Fibroblast of mammary gland (primary cell): ENCODE measurements at places on chromosomes 2 and 18.

DNA sequence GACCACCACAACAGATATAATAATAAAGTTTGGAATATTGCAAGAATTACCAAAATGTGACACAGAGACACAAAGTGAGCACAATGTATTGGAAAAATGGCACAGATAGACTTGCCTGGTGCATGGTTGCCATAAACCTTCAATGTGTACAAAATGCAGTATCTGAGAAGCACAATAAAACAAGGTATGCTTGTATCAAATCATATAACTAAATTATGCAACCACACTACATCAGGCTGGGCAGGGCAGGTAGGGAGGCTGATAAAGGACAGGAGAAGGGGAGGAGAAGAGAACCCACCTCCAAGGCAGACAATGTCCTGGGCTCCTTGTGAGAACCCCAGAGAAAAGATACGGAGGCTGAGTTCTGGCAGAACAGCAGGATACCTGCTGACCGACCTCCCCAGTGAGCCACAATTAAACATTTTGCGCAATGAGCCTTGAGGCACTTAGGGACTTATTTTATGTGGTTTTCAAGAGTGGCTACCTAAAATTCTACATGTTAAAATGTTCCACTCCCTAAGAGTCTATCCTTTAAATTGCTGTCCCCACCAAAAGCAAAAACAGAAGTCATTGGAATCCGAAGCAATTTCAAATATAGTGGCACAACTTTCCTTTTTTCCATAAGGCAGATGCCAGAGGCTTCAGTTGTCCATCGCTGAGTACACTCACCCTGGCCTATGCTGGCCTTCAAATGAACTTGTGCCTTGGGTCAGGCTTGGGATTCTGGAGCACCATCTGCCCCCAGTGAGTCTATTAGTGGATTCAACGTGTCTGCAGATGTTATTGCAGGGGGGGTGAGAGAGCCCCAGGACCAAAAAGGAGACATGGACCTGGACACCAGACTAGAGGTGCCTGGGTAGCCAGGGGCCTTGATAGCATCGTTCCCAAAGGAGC, 16.8 kb downstream of the WDFY1 start:
- DNase-seq, result no peak

DNA sequence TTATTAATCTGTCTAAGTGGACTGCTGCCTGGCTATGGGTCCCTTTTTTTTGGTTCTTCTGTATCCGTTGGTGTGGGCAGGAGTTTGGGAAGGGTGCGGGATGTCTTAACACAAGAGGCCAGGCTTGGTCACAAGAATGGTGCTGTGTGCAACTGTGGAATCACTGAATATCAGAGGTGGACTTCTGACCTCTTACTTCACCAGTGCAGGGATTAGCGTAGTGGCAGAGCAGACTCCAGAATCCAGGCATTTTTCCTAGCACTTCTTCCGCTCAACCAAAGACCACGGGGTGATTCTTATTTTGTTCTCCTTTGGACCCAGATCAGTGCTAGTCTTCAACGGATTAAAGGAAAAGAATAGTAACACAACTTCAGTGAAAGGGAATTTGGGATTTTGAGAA, 254.3 kb upstream of the TNP1 start:
- no peak for DNase-seq

DNA sequence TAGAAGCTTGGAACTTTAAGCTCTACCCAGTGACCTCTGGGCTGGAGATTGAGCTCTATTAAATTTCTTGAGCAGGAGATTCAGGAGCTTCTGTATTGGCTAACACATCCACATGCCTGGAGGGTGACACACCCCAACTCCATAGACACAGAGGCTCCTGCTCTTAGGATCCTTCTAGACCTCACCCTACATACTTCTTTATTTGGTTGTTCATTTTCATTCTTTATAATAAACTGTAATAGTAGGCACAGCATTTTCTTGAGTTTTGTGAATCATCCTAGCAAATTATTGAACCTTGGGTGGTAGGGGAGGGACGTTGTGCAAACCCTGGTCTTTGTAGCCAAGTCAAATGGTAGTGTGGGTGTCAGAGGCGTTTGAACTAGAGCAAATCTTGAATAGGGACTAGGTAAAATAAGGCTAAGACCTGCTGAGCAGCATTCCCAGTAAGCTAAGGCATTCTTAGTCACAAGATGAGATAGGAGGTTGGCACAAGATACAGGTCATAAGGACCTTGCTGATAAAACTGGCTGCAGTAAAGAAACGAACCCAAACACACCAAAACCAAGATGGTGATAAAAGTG, 323.8 kb upstream of the GALNT5 start:
- no peak for DNase-seq

DNA sequence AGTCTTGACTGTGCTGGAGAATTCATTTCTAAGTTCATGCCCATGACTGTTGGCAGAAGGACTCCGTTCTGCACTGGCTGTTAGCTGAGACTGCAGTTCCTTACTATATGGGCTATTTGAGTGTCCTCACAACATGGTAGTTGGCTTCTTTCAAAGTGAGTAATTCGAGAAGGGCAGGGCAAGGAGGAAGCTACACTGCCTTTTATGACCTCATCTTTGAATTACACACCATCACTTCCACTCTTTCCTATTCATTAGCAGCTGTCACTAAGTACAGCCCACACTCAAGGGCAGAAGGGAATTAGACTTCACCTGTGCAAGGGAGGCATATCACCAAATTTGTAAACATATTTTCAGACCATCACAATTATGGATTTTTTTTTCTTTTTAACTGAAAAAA, 55.9 kb upstream of the EPAS1 start:
- peak; percentile 54 for DNase-seq

DNA sequence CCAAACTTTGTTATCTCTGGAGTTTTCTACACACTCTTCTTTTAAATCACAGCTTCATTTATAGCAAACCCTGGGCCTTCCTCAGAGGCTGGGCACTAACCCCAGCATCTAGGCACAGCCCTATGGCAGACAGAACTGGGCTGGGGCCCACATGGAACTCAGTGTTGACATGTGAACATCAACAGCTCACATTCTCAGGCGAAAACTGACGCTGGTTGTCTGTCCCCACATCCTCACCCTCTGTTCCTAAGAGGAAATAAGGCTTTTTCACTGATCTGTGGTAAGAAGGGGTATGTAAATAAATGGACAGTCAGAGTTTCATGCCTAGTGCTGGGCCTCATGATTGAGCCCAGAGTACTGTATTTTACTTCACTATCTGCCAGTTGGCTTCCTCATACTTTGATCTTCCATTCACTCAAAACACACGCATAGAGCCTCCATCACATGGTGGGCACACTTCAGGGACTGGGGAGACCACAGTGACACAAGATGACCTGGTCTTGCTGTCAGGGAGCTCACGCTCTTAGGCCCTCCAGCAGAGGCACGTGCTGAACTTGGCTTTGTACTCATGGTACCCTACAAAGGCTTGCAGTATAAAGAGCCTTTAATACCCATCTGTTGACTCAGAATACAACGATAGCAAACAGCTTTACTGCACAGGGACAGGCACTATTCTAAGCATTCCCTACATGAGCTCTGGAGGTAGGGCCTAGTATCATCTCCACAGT, 43.0 kb downstream of the EFEMP1 start:
- DNase-seq, result no peak

DNA sequence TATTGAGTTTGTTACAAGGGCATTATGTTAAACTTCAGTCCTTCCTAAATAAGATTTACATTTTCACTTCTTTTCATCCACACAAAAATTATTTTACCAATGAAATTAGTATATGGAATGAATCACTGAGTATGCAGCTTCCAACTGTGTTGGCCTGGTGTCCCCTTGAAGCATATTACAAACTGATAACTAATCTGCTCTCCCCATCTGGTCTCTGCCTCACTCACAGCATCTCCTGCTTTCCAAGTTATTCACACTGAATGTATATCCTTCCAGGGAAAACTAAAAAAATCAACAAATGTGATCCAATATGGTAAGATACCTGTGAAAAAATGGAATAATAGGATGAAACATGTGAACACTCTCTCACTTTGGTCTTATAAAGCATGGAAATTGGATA, 90.0 kb upstream of the NYAP2 start:
- DNase-seq, result no peak

- no peak for DNase-seq
Observed at GRCh38 chr18:76670564-76671288, 151.6 kb upstream of the ZNF236 start.

DNA sequence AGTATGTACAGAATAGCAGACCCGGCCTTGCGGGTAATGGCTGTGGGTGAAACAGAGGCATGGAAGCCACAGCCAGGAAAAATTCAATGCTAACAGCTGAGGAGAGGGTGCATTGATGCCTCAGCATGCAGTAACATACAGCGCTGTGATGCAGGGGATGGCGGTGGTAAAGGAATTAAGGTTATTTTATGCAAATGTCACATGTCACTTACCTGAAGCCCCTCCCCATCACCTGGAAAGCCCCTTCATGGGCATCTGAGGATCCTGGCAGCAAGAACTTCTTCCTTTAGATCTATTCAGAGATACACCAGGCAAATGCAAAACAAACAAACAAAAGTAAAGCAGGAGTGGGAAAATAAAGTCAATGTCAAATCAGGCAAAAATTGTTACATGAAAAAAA, 1.7 kb upstream of the SP110 start:
- no peak for DNase-seq

GRCh38 chr2:140814141-140814540, 1316.7 kb downstream of the LRP1B start:
- DNase-seq, result no peak

GRCh38 chr2:73776381-73776780, 3.5 kb downstream of the DUSP11 start:
- no peak for DNase-seq

GRCh38 chr18:9153256-9153655, 16.7 kb downstream of the ANKRD12 start:
- no peak for DNase-seq

- no peak for DNase-seq
Observed at GRCh38 chr18:13616041-13616440, 110.3 kb downstream of the FAM210A start.

- no peak for DNase-seq
Observed at GRCh38 chr2:238173692-238174091, 14.9 kb downstream of the ERFE start.

DNA sequence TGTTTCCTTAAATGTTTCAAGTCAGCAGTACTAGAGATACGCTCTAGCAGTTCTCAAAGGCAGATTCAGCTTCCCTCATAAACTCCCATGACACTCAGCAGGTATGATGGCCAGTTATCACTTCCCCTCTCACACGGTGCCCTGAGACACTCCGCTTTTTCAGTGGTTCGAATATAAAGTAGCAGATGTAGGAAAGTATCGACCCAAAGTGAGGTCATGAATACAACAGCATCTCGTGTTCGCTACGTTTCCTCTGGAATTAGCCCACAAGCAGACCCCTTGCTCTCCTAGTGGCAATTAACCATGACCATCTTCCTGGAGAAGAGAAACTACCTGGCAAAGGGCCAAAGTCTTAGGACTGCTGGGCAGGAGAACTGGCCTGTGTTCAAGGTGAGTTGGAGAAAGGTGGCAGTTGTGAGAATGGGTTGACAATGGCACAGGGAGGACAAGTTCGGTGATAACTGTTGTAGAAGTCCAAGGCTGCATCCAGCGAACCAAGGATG, 9.3 kb upstream of the AGBL5 start:
- no peak for DNase-seq

DNA sequence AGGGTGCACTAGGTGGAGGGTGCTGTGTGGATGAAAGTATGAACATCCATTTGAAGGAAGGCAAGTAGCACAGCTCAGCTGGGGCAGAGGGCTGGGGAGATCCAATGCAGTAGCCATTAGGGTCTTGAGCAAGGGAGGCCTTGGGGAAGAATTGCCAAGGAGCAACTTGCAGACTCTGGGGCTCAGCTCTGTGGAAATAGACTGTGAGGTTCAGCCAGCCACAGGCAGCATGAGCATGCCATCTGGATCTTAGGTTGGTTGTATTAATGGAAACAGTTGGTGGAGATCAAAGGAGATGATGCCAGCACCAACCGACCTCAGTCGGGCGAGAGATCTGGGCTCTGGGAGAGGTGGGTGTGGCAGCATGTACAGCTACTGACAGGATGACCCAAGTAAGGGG, 5.6 kb downstream of the ZAP70 start:
- DNase-seq, result no peak
